ENCODE measurements at places on chromosomes 1 and 21.
A peak's percentile ranks its signal among the peaks of the same experiment; 100 is the strongest.

GRCh38 chr1:101040666-101041065, 15.1 kb upstream of the DPH5 start:
- no peak for DNase-seq

- no peak for DNase-seq
Observed at GRCh38 chr21:43663033-43663432, 3.7 kb downstream of the RRP1B start.

GRCh38 chr1:174786760-174787159, 213.0 kb upstream of the CACYBP start:
- no peak for DNase-seq

DNA sequence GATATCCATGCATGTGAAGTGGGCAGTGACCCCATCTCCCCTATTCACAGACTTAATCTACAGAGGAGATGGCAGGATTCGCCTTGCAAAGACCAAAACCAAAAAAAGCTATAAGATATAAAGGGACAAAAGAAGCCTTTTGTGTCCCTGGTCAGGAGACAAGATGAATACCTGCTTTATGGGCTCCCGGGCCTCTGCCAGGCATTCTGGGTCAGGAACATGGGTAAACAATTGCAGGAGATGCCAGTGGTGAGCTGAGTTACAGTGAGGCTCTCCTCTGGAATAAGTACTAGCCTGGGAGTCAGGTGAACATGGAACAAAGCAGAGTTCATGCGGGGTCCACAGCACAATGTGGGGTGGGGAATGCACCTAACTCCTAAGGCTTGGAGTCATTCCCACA, 4.7 kb downstream of the SLC9A1 start:
- peak; percentile 50 for DNase-seq

- DNase-seq: peak; percentile 53
Observed at GRCh38 chr1:100896481-100896982, 642 bp downstream of the SLC30A7 start.

DNA sequence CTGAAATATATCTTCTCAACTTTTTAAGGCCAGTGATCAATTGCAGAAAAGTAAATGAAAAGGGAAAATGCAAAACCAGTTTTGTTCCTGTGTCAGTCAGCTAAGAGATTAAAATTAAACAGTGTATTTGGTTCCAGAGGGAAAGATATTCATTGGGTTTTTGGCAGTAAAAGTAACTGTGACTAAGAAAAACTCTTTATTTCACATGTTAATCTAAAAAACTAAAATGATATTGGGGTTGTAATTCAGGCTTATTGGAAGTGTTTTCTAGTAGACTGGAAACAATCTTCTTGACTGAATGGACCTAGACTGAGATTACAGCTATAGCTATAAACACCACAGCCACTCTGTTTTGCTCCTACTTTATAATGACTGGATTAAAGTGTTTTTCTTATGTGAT, 413.9 kb downstream of the ADGRL2 start:
- no peak for DNase-seq

DNA sequence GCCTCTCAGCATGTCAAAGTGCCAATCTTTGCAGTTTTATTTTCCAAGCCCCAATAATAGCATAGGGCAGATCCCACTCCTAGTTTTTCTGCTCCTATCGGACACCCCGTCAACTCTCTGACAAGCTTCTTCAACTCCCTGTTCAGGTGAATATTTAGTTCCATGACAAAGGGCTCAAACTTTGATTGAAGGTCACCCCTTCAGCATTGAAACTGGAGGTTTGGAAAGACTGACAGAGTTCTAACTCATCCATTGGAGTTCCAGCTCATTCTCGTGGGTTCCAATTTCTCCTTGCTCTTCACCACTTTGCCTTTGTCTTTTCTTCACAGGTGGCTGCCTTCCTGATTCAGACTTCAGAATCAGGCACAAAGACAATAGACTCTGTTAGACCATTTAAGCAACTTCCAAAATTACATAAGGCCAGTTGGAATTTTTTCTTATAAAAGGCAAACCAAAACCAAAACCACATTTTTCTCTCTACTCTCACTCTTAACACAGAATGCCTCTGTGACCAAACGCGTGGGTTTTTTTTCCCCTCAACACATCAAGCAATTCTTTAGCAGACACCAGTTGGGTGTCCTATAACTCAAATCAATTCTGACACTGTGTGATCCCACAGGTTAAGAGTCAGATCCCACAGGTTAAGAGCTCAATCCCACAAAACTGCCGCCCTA, 169.3 kb upstream of the USP25 start:
- DNase-seq: no peak

Measured in SK-MEL-5 (cell line).